ENCODE measurements at places on chromosomes 3 and 15.

- DNase-seq, result peak; percentile 28
Observed at GRCh38 chr3:150391161-150391560, 16.9 kb upstream of the TSC22D2 start.

DNA sequence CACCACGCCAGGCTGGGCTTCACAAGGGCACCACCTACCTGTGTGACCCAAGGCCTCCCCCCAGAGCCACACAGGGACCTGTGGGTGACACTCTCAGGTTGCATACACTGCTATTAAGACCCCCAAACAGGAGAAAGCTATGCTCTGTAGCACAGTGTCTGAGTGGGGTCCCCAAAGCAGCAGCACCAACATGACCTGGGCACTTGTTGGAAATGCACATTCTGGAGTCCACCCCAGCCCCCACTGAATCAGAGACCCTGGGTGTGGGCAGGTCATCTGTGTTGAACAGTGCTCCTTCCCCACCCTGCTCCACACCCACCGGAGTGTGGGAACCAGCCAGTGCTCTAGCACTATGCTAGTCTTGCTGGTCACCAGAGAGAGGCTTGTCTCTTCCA, 76.1 kb downstream of the ADAMTS17 start:
- DNase-seq, result no peak

DNA sequence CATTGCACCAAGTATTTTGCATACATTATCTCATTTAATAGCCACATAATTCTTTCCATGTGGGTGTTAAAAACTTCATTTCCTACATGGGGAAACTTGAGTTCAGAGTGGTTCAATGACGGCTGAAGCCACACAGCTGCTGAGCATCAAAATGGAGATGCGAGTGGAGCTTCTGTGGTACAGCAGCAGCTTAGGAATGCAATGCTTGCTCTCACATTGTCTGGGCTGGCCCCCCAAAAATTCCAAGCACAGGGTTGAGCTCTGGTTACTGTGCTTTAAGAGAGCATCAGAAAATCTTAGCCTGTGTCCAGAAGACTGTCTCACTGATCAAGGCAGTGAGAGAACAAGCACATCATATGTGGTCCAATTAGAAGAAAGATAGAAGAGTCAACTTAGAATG, 57.4 kb upstream of the GADL1 start:
- DNase-seq, result no peak

GRCh38 chr15:50556642-50557371, 10.3 kb upstream of the USP50 start:
- no peak for DNase-seq

GRCh38 chr15:81595752-81596151, 221.7 kb upstream of the TMC3 start:
- DNase-seq, result no peak

All from AG08396 (cell line).